Erythroblast (primary cell): ENCODE measurements at places on chromosomes 4 and X.

GRCh38 chrX:70774223-70774622 lies 134.3 kb downstream of the TEX11 start:
- no peak for DNase-seq

DNA sequence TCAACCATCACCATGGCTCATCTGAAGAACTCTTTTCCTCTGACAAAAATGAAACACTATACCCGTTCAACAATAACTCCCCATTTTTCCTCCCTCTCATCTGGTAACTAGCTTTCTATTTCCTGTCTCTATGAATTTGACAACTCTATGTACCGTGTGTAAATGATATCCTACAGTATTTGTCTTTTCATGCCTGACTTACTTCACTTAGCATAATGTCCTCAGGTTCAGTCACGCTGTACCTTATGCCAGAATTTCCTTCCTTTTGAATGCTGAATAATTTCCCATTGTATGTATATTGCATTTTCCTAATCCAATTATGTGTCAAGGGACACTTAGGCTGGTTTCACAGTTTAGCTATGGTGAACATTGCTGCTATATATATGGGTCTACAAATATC lies 18.2 kb downstream of the MAGEA9 start:
- DNase-seq, result no peak

DNA sequence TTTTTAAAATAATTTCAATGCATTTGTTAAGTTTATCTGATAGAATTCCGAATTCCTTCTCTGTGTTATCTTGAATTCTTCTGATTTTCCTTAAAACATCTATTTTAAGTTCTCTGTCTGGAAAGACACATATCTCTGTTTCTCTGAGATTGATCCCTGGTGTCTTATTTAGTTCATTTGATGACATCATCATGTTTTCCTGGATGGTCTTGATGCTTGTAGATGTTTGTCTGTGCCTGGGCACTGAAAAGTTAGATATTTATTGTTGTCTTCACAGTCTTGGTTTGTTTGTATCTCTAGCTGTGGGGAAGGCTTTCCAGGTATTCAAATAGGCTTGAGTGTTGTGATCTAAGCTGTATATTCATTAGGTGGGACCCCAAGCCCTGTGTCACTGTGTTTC lies 1028.8 kb downstream of the GLUD2 start:
- DNase-seq, result no peak

DNA sequence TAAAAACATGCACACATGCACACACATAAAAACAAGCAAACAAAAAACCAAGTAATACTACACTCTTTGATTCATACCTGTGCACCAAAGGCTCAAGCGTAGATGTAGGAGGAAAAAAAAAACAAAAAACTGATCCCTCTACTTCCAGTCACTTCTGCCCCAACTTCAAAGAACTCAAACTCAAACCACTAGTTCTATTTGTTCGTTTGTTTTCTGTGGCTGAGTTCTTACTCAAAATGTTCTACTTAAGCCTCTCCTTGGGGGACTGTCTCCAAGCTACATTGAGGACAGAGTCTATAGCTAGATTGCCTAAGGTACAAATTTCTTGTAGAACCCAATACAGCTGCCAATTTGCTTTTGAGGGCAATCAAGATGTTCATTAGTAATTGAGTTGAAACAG lies 171.0 kb upstream of the ATOH1 start:
- DNase-seq, result no peak

GRCh38 chrX:73490661-73491060 lies 43.8 kb downstream of the CDX4 start:
- no peak for DNase-seq

- no peak for DNase-seq
These were observed 4.4 kb upstream of the BGN start for GRCh38 chrX:153490217-153490930.

DNA sequence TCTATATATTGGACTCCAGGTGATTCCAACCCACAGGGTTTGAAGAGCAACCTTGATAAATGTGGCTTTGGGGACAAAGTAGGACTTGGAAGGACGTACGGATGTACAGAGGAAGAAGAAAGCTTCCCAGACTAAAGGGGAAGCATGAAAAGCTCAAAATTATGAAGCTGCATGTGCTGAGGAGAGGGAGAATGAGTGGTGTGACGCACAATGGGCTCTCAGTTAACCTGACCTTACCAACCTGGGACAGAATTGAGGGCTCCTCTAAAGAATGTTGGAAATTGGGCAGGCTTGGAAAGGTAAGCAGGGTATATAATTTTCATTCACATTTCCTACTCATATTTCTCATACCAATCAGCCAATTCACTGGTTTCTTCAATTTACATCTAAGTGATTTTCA lies 10.5 kb upstream of the TIGD2 start:
- DNase-seq, result no peak

GRCh38 chr4:39039108-39039507 lies 6.9 kb upstream of the TMEM156 start:
- no peak for DNase-seq

- no peak for DNase-seq
These were observed 63.0 kb upstream of the FAM9A start for GRCh38 chrX:8864161-8864560.

- no peak for DNase-seq
These were observed 139.3 kb downstream of the BMPR1B start for GRCh38 chr4:94897023-94897422.

DNA sequence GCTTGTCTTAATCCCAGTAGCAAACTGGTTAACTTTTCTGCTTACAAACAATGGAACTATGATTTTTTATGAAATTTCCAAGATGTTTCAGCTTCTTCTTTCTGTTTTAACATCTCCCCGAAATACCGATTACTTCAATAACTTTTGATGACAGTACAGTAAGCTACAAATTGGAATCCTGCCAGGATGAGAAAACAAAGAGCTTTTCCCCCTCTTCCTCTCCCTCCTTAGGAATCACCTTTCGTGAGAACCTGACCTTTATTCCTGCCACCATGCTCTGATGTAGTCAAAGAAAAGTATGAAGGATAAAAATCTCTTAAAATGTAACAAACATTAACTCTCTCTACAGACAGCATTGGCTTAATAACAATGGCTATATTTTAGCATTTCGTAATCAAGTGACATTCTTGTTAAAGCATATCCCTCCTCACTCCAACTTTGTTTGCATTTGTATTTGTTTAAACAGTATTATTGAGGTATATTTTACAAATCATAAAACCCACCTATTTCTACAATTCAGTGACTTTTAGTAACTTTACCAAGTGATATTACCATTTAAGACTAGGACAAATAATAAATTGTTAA lies 148.7 kb upstream of the NAP1L5 start:
- no peak for DNase-seq

- DNase-seq, result no peak
These were observed 29.2 kb downstream of the MAD2L1 start for GRCh38 chr4:120037411-120037810.

DNA sequence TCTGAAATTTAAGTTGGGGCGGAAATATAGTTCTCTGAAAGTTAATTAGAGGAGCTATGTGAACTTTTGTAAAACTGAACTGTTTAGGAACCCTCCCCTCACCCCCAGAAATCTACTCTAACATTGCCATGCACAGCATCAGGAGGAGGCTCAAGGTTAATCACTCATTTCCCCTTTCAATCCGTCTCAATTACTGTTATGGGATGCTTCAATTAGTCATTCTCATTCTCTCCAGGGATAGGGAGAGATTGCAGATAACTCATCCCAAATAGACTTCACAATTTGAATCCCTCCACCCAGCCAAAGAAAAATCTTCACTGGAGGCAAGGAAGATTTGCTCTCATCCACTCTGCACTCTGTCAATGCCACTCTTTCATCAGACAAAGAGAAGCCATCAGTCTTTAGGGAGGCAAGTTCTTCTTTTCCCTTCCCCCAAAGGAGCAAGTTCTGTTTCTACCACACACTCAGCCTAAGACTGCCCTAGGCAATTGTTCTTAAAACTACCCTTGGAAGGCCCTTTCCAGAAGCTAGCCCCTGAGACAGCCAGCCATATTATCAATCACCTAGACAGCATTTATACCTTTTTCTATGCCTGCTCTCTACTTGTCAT lies 140.4 kb downstream of the SLC10A7 start:
- no peak for DNase-seq

DNA sequence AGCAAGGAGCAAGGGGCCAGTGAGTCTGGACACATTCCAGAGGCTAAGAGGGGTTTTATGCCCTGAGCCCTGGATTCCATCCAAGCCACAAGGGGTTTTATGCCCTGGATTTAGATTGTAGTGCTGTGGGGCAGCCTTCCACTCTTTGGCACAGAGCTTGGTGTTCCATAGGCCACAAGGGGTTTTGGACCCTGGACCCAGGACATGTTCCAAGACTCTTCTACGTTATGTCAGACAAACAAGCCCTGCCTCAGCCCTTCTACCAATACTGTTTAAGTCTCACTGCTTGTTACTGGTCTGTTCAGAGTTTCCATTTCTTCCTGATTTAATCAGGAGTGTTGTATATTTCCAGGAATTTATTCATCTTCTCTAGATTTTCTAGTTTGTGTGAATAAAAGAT lies 12.8 kb upstream of the SCARB2 start:
- no peak for DNase-seq

- no peak for DNase-seq
These were observed 64.7 kb downstream of the RBM47 start for GRCh38 chr4:40564815-40565483.

DNA sequence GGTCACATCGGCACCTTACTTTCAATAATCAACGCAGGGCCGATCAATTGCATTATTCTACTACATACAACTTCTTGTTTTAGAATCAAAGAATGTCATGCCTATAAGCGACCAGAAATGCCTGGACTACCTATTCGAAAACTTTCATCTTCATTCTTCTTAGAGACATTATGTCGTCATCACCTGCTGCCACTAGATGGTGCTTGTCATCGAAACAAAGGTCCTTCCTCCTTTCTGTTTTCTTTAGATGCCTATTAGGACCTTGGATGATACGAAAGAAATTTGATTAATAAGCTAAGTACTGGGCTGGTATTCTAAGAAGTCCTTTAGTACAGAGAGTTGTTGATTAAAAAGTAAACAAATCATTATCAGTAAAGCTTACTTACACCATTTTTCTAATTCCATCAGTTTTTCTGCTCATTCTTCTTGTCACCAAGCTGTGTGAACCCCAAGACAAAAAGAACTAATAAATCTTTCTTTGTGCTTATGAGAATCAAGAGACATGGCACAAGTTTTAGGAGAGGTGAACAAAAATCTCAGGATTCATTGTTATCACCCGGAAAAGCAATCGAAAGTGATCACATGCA lies 154.5 kb upstream of the SLC4A4 start:
- DNase-seq, result peak; percentile 43

DNA sequence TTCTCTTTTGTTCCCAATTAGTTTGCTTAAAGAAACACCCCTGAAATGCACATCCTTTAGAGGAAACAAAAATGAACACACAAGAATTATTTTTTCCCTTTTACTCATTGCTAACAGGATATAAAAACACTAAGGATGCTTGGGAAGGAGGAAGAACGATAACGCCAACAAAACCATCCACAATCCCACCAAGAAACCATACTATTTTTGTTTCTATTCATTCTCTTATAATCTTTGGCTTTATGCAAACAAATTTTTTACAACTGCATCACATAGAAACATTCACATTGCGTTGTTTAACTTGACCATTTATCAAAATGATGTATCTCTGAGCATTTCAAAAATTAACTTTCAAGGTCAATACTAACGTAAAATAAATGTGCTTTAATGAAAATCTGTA lies 12.0 kb downstream of the APBB2 start:
- no peak for DNase-seq

DNA sequence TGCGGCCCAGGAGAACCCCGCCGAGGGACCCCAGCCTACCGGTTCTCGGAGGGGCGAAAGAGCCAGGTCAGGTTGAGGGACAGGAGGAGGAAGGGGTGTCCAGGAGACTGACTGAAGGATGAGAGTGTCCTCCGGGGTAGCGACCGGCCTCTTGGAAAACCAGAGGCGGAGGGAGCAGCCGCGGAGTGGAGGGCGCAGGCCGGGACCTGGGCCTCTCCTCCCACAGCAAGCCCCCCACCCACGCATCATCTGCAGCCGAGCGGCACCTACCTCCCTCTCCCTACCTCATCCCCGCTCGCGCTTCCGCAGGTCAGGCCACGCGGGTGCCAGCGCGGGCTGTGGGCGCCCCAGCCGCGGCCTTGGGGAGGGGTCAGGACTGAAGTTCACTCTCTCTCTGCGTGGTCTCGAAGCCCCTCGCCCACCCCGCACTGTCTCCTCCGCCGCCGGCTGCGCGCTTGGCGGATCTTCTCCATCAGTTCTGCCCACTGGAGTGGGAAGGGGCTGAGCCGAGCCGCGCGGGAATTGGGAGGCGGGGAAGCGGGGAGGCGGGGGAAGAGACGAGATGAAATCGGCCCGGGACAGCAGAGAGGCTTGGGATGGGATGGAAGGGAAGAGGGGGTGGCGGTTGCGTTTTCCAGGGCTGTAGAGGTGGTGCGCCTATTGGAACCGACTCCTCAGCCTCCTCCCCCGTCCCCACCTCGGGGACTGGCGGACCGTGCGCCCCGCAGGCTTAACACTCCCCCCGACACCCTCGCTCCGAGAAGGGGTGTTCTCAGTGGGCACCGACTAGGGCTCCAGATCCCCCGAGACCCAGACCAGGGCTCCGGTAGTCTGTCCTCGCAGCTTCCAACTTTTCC lies 1.8 kb downstream of the NLGN4X start:
- DNase-seq, result no peak

DNA sequence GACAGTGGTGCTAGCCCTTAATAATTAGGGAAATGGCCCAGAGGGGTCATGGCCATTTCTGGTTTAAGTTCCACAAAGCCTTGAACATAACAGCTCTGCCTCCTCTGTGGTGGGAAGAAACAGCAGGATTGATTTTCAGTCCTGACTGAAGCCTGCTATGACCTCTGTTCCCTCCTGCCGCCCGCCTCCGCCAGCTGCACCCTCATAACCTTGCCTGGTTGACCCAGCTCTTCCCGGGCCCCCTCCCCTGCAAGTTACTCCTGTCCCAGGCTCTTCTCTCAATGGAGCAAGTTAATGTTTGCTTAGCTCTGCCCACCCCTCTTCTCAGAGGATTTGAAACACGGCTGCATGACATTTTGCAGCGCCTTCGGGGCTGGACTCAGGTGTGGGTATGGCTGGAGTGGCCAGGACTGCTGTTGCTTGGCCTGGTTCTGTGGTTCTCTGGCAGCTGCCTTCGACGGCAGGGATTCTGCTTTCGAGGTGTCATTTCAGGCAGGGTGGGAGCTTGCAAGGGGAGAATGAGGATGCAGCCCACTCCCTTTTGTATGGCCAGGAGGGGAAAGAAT lies 27.3 kb downstream of the BCORL1 start:
- no peak for DNase-seq

- DNase-seq, result no peak
These were observed 22.7 kb downstream of the JADE1 start for GRCh38 chr4:128832243-128832625.

DNA sequence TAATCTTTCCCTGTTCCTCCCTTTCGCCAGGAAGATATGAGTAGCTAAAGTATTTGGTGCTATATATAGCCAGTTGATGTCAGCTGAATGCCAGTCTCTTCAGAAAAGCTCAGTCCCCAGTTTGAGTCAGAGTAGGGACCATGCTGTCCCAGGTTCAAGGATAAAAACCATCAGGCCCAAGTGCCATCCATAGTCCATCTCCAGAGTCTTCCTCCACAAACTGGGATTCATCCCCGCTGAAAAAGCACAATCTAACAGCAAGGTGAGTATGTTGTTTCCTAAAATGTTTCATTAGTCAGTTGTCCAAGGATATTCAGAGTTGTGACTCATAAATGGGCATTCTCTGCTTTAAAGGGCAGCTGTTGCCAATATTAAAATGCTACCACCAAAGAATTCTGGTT lies at the start of gene MYOZ2:
Gene MYOZ2 (plus strand): TSS at position 112 of the 401 bp plus-strand sequence. CDS start 694 bp downstream, outside the sequence.
- no peak for DNase-seq
